Memory B cell (primary cell): ENCODE measurements at places on chromosomes 7 and 10.

- DNase-seq: no peak
These were observed 753.7 kb upstream of the SORCS1 start for GRCh38 chr10:107918171-107918570.

DNA sequence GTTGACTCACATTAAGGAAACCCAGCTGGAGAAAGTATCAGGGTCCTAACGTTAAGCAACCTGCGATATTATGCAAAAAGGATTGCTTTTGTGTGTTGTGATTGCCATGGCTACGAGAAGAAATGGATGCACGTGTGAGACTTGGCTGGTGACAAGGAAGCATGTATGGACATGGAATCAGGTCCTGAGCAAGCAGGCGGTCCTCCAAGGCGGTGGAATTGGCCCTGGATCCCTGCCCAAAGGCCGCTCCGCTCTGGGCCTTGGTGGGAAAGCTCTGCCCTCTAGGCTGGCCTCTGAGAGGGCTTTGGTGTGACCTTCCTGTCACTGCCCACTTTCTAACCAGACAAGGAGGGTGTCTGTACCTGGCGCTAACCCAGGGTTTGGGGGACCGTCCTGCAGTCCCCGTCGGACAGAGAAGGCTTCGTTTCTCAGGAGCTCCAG lies 192.1 kb downstream of the EBF3 start:
- DNase-seq: no peak

DNA sequence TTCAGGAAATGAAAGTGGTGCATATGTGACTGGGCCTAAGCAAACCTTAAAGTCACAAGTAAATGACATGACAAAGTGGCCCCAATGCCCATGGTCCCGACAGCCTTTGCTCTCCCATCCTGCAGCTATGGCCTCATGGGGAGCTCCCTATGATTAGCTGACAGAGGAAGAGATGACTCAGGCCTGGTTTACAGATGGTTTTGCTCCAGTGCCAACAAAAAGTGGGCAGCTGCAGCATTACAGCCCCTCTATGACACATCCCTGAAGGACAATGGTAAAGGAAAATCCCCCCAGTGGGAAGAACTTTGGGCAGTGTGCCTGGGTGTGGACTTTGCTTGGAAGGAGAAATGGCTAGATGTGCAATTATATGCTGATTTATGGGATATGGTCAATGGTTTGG lies 105.1 kb upstream of the ADCY1 start:
- no peak for DNase-seq

DNA sequence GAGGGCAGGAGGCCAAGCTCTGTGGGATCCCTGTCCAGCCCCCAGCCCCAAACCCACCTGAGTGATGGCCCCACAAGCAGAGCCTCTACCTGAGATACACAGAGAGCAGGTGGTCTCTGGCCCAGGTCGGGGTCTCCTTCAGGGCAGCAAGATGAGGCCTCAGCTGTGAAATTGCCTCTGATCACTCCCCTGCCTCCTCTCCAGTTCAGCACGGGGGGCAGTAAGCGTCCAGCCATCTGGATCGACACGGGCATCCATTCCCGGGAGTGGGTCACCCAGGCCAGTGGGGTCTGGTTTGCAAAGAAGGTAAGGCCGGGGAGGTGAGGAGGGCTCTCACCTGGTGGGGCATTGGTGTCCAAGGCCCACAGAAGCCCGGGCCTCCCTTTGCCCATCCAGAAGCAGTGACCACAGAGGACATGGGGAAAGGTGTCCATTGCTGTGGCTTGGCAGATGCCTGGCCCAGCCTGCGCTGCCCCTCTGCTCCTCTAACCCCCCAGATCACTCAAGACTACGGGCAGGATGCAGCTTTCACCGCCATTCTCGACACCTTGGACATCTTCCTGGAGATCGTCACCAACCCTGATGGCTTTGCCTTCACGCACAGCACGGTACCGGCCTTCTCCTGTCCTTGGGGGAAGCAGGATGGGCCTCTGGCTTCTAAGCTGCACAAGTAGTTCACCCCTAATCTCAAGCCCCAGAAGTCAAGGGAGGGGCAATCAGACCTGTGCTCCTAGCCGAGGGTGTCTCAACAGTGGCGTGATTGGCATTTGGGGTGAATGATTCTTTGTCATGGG lies 3.1 kb downstream of the CPA1 start:
- DNase-seq: no peak

GRCh38 chr7:66202441-66202840 lies 2.7 kb upstream of the TPST1 start:
- no peak for DNase-seq

GRCh38 chr7:131039355-131039762 lies 288.3 kb upstream of the MKLN1 start:
- no peak for DNase-seq

GRCh38 chr10:35435824-35436223 lies 99.5 kb downstream of the CCNY start:
- DNase-seq: no peak

DNA sequence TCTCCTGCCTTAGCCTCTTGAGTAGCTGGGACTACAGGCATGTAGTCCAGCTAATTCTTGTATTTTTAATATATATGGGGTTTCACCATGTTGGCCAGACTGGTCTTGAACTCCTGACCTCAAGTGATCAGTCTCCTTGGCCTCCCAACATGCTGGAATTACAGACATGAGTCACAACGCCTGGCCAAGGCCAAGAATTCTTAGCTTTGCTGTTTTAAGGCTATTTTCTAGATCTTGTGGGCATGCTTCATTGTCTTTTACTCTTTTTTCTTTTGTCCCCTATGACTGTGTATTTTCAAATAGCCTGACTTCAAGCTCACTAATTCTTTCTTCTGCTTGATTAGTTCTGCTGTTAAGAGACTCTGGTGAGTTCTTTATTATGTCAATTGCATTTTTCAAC lies 56.4 kb upstream of the TAS2R16 start:
- DNase-seq: no peak

GRCh38 chr7:28871077-28871476 lies 87.1 kb downstream of the TRIL start:
- no peak for DNase-seq

- DNase-seq: no peak
These were observed 128.6 kb downstream of the SKIDA1 start for GRCh38 chr10:21396889-21397288.

GRCh38 chr10:130958981-130959751 lies 352.4 kb downstream of the TCERG1L start:
- no peak for DNase-seq

DNA sequence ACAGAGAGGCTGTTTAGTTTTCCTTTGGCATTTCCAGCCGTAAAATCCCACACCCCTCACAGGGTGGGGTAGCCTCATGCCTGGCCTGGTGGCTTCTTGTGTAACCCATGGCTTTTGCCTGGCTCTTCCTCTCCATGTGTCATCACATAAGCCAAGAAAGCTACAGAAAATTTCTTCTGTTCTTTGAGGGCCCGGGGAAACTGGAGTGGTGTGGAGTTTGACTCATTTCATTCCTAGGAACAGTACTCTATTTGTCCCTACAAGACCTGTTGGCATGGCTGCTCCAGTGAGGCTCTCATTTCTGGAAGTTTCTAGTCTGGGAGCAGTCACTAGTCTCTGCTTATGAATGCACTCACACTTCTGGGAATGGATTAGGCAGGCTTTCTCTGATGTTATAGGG lies 523.9 kb downstream of the SUGCT start:
- DNase-seq: no peak

- DNase-seq: no peak
These were observed 24.1 kb upstream of the TNS3 start for GRCh38 chr7:47605816-47606575.

GRCh38 chr10:43773736-43774135 lies 125.1 kb upstream of the ZNF32 start:
- no peak for DNase-seq

GRCh38 chr10:91707236-91707635 lies 74.4 kb upstream of the PPP1R3C start:
- DNase-seq: no peak

- DNase-seq: no peak
These were observed 234.0 kb downstream of the BICC1 start for GRCh38 chr10:58746474-58747185.

DNA sequence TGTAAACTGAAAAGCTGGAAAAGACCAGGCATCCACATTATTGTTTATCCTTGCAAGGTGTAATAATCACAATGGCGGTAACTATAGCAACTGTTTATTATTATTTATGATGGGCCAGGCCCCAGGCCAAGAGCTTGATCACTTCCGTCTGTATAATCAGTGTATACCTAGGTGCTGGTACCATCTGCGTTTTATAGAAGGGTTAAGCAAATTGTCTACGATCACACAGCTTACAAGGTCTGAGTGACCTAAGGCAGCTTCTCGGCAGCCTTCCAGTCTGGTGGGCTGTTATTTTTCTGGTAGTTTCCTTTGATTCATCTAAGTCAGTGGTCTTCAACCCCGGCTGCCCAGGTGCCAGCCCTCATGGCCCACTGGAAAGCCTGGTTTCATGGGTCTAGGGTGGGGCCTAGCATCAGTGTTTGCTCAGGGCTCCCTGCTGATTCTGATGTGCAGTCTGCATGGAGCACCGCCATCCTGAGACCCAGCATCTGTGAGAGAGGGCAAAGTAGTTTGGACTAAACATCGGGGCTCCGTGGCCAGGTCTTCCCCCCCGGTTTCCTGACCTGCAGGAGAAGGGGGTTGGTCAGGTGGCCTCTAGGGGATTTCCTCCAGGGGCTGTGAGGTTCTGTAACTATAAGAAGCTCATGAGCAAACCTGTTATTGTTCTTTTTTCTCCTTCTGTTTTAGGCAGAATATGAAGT lies 146.4 kb downstream of the RGS10 start:
- DNase-seq: no peak

DNA sequence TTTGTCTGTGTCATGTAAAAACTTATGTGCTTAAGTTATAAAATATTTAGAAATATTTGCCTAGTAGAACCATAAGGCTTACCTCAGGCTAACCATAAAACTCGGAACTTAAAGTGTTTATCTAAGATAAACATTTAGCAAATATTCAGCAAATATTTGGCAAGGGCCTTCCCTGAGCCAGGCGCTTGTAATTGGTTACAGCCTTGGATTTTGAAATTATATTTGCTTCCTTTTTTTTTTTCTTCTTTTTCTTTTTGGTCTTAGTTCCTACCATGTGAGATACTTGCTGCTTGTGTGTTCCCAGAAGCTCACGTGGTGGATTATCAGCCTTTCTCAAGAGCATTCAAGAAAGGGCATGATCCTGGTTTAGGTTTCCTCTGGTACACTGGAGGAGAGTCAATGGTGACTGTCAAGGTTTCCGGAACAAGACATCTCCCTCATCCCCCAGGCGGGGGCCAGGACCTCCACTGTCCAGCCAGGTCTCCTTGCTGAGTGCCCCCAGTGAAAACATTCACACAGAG lies 5.2 kb upstream of the BRI3 start:
- DNase-seq: no peak

DNA sequence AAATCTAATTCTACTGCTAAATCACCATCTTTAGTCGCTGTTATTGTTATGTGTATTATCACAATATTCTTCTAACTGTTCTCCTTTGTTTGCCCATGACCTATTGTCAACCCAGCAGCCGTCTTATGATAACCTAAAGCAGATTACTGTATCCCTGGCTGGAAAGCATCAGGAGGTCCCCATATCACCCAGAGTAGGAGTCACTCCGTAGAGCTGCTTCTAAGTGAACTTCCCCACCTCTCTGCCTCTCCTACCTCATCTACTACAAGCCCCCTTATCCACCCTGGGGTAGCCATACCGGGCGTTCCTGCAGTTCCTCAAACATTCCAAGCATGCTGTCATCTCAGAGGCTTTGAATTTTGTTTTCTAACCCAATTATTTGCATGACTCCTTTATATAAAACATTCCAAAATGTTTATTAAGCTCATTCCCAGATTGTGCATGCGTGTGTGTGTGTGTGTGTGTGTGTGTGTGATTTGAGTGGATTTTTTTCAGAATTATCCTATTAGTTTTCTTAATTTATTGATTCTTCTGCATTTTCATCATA lies 39.7 kb downstream of the POU6F2 start:
- DNase-seq: no peak

DNA sequence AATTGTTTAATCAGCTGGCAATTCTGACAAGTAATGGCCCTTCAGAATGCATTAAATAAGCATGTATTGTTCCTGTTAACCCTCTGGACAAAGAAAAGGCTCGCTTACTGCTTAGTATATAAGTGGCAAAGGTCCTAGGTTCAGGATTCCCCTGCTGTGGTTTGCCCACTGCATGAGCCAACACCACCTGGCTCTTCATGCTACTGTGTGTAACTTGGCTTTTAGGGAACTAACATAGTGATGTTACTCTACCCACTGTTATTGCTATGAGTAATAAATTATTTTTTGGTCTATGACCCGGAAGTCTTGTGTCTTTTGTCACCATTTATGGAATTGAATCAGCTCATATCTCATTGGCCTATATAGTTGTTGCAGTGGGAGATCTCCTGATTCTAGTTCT lies 791.7 kb upstream of the PHF14 start:
- DNase-seq: no peak

DNA sequence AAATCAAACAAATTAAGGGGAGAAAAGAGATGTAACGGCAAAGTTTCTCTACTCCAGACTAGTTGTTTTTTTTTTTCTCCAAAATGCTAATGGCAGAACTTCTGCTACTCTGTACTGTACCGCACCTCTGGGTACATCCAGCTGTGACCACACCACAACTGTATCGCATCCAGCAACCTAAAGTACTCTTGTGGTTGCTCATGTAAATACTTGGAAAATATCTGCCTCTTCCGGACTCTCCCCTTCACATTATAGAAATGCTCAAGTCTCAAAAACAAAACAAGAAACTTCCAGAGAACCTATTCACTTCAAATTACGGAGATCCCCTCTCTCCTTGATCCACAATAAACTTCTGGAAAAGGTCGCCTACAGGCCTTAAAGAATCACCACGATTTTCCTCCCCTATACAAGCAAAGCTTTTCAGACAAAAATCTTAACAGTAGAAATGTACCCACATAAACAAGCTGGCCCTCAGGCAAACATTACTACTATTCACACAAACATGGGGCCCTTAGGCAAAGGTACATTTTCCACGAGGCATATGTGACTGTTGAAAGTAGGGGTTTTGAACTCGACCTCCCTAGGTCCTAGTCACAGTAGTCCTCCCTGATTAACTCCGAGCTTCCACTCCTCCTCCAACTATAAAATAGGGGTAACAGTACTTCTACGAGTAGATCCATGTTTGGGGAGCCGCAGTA lies 222.9 kb upstream of the MKLN1 start:
- DNase-seq: no peak

GRCh38 chr7:95330961-95331337 lies 6.6 kb upstream of the PON1 start:
- DNase-seq: no peak

DNA sequence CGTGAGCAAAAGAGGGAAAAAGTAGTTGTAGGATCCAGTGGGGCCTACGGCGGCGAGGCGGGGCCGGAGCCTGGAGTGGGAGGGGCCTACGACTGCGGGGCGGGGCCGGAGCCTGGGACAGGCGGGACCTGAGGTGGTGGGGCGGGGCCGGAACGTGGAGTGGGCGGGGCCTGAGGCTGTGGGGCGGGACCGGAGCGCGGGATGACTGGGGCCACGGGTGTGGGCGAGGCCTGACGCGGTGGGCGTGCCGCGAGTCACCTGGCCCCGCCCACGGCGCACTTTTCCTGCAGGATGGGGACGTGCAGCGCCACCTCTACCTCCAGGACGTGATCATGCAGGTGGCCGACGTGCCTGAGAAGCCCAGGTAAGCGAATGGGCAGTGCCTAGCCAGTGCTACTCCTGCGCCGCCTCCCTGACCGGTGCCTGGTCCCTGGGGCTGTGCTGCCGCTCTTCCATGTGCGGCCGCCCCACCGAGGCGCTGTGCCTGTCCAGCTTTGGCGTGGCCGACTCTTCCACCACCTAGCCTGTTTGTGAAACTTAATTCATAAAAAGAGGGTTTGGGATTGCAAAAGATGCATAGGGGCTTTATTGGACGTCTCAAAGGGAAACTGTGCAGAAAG lies 496 bp downstream of the ZNF511 start:
- no peak for DNase-seq
